ENCODE measurements at places on chromosomes 4 and X. TPM values are rescaled to one million over a fixed set of nuclear protein-coding genes. Genes with fewer than 3 reads are reported as not detected.
A peak's percentile ranks its signal among the peaks of the same experiment; 100 is the strongest.

DNA sequence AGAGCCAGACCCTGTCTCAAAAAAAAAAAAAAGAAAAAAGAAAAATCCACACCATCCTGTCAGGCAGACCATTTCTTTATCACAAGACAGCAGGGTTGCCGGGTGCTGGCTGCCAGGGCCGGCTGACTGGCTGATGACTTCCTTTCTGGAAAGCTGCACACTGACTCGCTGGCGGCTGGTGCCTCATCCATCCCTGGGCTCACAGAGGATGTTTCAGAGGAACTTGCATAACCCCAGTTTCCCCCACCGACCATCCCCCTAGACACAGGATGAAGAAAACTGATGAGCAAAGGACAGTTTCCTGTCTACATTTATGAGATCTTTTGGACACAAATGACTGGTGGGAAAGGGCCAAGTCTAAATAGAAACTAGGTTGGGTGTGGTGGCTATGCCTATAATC is 14.1 kb downstream of the HPSE start:
- no peak for DNase-seq

- no peak for DNase-seq
Measured at GRCh38 chrX:17471121-17471520, 96.1 kb downstream of the NHS start.

GRCh38 chrX:40784516-40785151 is 49.3 kb upstream of the MED14 start:
- DNase-seq = no peak

DNA sequence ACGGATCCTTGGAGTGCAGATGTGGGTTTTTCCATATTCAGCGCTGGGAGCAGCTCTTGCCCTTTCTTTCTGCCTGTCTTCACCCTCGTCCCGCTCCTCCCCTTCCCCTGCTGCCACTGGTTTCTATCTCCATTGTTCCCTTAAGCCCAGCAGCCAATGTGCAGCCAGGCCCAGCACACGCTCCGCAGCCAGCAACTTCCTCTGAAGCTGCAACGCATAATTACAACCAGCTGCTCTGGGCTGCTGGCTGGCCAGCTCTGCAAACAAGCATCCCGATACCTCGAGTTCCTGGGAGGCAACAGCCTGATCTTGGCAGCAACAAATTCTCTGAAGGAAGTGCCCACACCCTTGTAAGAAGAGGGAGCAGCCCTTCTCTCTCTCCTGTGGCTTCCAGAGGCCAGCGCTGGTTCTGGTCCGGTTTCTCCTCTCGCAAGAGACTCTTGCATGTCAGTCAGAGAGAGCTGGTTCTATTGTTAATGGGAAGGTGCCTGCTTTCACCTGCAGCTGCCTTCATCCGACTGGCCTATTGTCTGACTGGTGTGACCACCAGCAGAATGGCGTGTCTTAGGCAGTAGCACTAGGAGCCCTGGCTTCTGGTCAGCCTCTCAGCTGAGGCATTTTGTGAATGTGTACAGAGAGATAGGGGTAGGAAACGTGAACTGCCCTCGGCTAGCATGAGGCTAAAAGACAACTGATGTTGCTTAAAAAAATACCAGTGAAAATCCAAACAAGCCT is 83.8 kb upstream of the MAML3 start:
- peak; percentile 86 for DNase-seq

- DNase-seq = no peak
Measured at GRCh38 chr4:121800638-121800960, 524 bp upstream of the EXOSC9 start.

- DNase-seq = no peak
Measured at GRCh38 chrX:39322496-39322895, 521.2 kb downstream of the MID1IP1 start.

GRCh38 chrX:9560219-9560618 is 95.4 kb downstream of the TBL1X start:
- DNase-seq = no peak

GRCh38 chr4:137122876-137123275 is 409.4 kb downstream of the PCDH18 start:
- no peak for DNase-seq

The BEND4 gene
- not detected for polyA plus RNA-seq

- DNase-seq = peak; percentile 42
Measured at GRCh38 chrX:17475449-17476217, 100.6 kb downstream of the NHS start.

The XKRX gene
- not detected for polyA plus RNA-seq

GRCh38 chr4:4849106-4849505 is 10.4 kb upstream of the MSX1 start:
- DNase-seq = no peak

DNA sequence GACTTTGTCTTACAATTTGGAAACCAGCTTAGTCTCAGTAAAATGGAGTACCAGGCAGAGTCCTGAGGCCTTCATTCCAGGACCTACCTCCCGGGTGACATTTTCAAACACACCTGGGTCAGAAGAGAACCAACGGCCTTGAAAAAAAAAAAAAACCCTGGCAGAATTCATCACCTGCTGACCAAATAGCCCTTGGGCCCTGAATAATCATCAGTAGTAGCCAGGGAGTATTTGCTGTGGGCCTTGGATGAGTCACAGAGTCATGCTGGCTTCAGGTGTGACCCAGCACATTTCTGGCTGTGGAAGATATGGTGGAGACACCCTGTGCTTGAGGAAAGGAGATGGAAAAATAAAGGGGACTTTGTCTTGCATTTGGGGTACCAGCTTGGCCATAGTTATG is 92.2 kb downstream of the LPAR4 start:
- DNase-seq = no peak

The HDAC8 gene
- polyA plus RNA-seq = 38.4 TPM

- DNase-seq = no peak
Measured at GRCh38 chr4:40502934-40503333, 126.7 kb downstream of the RBM47 start.

DNA sequence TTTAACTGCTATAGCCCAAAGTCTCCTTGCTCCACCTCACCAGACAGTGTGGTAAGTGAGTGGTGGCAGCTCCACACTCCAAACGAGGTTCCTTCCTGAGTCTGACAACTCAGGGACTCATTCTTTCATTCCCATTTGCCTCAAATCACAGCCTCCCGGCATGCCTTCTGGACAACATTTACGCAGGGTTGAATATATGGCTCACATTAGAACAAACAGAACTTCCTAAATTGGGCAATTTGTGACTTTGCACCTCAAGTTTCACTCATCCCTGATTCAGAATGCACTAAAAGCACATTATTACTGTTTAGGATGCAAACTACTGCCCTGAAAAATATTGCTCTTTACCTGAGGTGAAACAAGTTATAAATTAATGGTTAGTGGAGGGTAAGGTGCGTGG is 224.6 kb upstream of the PPARGC1A start:
- no peak for DNase-seq

The MTTP gene
- 5.8 TPM for polyA plus RNA-seq

GRCh38 chr4:4481399-4481994 is 60.4 kb downstream of the STX18 start:
- DNase-seq = no peak

The DDX53 gene
- polyA plus RNA-seq = not detected

The NWD2 gene
- not detected for polyA plus RNA-seq

GRCh38 chrX:36583674-36584073 is 424.5 kb upstream of the FAM47C start:
- DNase-seq = no peak

GRCh38 chr4:175127314-175127713 is 209.2 kb downstream of the ADAM29 start:
- no peak for DNase-seq

- no peak for DNase-seq
Measured at GRCh38 chr4:142100941-142101340, 464.6 kb downstream of the IL15 start.

GRCh38 chrX:20427173-20427770 is 160.6 kb upstream of the RPS6KA3 start:
- no peak for DNase-seq

The GASK1B gene
- polyA plus RNA-seq = 6.5 TPM

Measured in kidney (tissue), 22 donors.